ENCODE measurements at places on chromosomes 4 and X.

GRCh38 chr4:176676901-176677300 lies 115.8 kb downstream of the VEGFC start:
- no peak for DNase-seq

DNA sequence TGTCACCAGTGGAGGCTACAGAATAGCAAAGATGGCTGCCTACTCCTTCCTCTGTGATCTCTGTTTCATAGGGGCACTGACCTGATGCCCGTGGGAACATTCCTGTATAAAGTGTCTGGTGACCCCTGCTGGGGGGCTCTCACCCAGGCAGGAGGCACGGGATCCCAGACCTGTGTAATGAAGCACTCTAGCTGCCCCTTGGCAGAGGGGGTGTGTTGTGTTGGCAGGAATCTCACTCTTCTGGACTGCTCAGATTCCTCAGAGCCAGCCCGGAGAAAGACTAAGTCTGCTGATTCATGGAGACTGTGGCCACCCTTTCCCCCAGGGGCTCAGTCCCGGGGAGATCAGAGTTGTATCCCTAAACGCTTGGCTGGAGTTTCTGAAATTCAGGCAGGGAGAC lies 648.3 kb downstream of the SPRY1 start:
- no peak for DNase-seq

- no peak for DNase-seq
Observed at GRCh38 chr4:169615467-169616106, 3.2 kb upstream of the NEK1 start.

DNA sequence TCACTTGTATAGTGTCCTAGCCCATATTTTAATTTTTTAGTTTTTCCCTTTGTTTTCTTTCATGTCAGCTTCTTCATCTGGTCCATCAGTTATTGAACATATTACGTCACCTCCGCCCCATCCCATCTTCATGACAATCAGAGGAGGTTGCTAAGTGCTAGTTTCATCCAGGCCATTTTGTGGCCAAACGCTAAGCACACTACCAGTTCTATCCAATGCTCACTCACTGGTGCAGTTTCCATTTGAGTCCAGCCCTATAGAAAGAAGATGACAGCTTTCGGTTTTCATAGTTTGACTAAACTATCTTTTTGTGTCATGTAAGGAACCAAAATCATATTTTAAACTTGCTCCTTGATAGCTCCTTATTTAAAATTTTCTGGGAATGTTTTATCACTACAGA lies 304.2 kb downstream of the TENM3 start:
- DNase-seq, result no peak

DNA sequence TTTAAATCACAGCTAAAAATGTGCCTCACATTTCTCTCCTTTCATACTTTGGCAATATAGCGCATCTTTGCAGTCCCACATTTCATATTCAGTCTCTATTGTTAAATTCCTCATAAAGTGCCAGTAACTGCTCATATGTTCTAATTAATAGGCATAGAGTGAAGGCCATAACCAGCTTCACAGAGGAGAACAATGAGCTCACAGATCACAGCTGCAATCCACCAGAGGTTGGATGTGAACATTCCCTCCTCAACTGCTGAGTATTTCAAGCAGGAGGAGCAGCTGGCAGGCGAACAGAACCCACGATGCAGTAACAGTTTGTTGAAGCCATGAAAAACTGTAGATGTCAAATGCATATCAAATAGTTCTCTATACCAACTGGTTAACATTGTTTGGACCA lies 2088.7 kb upstream of the AGA start:
- no peak for DNase-seq

- DNase-seq, result no peak
Observed at GRCh38 chr4:71029504-71029903, 36.1 kb downstream of the DCK start.

DNA sequence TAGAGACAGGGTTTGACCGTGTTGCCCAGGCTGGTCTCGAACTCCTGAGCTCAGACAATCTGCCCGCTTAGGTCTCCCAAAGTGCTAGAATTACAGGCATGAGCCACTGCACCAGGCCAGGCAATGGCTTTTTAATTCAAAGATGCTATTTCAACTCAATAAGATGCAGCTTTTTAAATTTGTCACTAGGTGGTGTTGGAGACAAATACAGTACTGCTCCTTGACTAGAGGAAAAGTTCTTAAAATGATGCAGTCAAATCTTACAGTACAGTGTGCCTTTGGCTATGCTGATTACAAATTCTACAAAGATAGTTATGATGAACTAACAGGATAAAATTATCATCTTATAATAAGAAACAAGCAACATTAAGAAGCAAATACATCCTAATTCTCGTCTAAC lies 441.1 kb downstream of the KCNIP4 start:
- no peak for DNase-seq

GRCh38 chrX:78957768-78958130 lies 12.6 kb downstream of the P2RY10 start:
- no peak for DNase-seq

GRCh38 chr4:102153391-102153790 lies 191.9 kb downstream of the SLC39A8 start:
- no peak for DNase-seq

DNA sequence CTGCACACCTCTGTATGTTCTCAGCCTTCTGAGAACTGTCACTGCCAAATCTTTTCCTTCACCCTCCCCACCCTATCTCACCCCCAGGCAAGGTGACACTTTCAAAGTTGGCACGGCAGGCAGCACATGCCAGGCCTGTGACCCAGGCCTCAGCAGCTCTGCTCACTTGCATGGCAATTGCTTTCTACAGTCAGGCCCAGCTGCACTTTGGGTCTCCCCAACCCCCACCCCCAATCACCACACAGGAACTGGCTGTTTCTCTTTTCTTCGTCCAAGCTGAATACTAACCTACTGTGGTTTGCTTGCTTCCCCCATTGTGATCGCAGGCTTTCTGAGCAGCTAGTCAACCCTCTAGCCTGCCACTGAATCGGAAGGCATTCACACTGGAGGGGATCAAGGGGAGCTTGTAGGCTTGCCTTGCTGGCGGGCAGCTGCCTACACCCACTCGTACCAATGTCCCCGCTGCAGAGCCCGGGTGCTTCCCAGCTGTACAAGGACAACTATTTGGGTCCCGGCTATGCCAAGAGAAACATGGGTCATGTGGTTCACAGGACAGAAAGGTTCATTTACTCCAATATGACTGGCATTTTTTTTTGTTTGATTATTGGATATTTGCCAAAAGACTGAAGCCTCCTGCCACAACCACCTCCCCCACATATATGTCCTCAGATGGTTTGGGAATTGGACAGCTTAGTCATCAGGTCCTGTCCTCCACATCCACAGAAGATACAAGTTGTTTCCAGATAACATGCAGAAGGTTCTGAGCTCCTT lies 28.1 kb downstream of the SLC25A43 start:
- DNase-seq, result peak; percentile 29

DNA sequence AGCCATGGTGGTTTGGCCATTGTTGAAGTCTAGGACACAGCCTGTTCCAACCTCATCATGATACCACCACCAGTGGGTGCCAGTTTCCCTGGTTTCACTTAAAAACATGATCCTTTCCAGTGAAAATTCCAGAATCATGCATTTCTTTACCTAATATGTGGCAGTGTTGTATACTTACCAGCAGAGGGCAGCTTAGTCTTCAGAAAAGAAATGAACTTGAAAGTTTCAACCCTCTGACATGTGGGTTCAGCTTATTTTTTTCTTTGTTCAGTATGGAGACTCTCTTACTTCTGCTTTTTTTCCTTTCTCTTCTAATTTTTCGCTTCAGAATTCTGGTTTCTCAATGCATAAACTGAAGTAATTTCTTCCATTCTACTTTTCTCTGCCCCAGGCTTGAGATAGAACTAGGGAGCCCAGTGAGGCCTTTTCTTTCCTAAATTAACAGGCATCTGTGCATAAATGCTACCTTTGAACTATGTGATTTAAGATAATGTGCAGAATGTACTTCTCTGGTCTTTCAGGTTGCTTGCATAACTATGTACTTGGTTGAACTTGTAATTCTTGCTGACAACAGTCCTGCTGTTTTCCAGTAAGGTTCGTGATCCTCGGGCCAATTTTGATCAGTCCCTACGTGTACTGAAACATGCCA lies 10.7 kb downstream of the LIAS start:
- DNase-seq, result no peak

GRCh38 chr4:57068237-57068981 lies 41.8 kb downstream of the IGFBP7 start:
- DNase-seq, result no peak

- no peak for DNase-seq
Observed at GRCh38 chrX:104749951-104750610, 184.1 kb downstream of the IL1RAPL2 start.

- DNase-seq, result no peak
Observed at GRCh38 chr4:114193624-114194399, 214.4 kb upstream of the ARSJ start.

- DNase-seq, result peak; percentile 54
Observed at GRCh38 chr4:83581411-83582288, 45.7 kb downstream of the GPAT3 start.

DNA sequence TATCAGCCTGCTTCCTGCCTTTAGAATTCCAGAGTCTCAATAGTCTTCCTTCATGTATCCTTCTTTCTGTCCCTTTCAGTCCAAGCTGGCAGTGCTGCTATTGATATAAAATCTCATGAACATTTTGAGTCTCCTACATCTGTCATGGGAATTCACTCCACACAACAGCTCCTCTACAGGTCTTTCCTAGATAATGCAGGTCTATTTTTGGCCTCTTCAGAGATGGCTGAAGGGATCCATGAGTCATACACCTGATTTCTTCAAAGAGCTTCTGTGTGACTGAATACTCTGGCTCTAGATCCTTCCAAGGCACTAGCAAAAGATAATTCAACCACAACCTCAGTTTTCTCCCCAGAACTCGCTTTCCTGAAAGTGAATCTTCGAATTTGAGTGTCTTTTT lies 115.4 kb downstream of the STPG2 start:
- DNase-seq, result no peak

- DNase-seq, result no peak
Observed at GRCh38 chr4:183503497-183504063, 1.3 kb upstream of the ING2 start.

GRCh38 chrX:14676431-14676830 lies 147.1 kb downstream of the GLRA2 start:
- no peak for DNase-seq

DNA sequence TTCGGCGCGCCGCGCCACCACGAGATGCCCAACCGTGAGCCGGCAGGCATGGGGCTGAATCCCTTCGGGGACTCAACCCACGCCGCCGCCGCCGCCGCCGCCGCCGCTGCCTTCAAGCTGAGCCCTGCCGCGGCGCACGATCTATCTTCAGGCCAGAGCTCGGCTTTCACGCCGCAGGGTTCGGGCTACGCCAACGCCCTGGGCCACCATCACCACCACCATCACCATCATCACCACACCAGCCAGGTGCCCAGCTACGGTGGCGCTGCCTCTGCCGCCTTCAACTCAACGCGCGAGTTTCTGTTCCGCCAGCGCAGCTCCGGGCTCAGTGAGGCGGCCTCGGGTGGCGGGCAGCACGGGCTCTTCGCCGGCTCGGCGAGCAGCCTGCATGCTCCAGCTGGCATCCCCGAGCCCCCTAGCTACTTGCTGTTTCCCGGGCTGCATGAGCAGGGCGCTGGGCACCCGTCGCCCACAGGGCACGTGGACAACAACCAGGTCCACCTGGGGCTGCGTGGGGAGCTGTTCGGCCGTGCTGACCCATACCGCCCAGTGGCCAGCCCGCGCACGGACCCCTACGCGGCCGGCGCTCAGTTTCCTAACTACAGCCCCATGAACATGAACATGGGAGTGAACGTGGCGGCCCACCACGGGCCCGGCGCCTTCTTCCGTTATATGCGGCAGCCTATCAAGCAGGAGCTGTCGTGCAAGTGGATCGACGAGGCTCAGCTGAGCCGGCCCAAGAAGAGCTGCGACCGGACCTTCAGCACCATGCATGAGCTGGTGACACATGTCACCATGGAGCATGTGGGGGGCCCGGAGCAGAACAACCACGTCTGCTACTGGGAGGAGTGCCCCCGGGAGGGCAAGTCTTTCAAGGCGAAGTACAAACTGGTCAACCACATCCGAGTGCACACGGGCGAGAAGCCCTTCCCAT lies 1.1 kb downstream of the ZIC3 start:
- DNase-seq, result no peak

GRCh38 chr4:3010998-3011397 lies 47.6 kb downstream of the GRK4 start:
- DNase-seq, result no peak

DNA sequence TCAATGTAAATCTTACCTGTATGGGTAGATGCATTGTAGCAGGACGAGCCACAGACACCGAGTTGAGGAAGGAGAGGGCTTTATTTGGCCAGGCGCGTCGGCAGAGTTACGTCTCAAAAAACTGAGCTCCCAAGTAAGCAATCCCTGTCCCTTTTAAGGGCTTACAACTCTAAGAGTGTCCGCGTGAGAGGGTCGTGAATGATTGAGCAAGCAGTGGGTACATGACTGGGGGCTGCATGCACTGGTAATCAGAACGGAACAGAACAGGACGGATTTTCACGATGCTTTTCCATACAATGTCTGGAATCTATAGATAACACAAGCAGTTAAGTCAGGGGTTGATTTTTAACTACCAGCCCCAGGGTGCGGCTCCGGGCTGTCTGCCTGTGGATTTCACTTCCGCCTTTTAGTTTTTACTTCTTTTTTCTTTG lies 524.9 kb upstream of the HTR2C start:
- DNase-seq, result no peak

GRCh38 chr4:168907119-168907698 lies 102.8 kb downstream of the CBR4 start:
- DNase-seq, result no peak

DNA sequence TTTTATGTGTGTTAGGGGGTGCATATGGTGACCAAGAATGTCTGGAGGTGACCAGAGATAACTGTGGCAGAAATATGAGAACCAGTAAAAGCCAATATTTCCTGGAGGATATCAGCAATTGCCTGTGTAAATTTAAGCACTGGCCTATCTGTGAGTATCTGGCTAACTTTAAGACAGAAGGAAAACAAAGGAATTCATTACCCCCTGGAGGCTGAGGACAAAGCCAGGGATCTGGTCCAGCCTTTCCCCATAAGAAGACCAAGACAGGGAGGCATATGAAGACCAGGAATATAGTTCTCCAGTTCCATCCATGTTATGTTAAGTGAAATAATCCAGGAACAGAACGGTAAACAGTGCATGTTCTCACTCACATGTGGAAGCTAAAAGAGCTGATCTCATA lies 49.2 kb downstream of the MFAP3L start:
- DNase-seq, result no peak

DNA sequence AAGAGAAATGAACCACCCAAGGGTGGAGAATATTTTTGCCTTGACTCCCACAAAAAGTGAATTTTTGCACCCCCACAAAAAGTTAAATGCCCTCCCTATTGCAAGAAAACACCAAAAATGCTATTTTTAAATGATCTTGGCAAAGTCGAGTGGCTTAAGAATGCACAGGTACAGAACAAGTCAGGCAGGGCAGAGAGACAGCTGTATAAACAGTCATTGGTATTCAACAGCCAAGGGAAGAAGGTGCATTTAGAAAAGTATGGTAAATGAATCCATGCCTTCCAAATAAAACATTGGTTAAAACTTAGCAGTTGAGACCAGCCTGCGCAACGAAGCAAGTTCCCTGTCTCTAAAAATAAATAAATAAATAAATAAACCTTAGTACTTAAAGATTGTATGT lies 169.3 kb downstream of the CHIC2 start:
- no peak for DNase-seq
